Activated T-helper 2 cell treated with anti-CD3 and anti-CD28 coated beads, Interferon-gamma antibody, Interleukin-2, Interleukin-4, amounts not matched to agents 10 μg/mL and 5 μg/mL and 100 μg/mL, durations not matched to agents 14 hours and 24 hours and 36 hours (primary cell): ENCODE measurements at places on chromosomes 5 and 9.
A peak's percentile ranks its signal among the peaks of the same experiment; 100 is the strongest.

GRCh38 chr5:143016777-143017516 is 246.8 kb downstream of the ARHGAP26 start:
- H3K4me1 ChIP-seq = peaks cover 52% of the 10 kb centered on the region
- H3K27me3 ChIP-seq = no peaks in the 10 kb centered on the region
- H3K4me3 ChIP-seq = no peak overlapping the region

GRCh38 chr9:68804911-68805889 is 100.2 kb downstream of the PIP5K1B start:
- H3K36me3 ChIP-seq = peaks cover 17% of the 10 kb centered on the region
- H3K27ac ChIP-seq = no peak overlapping the region
- peaks cover 4% of the 10 kb centered on the region for H3K4me1 ChIP-seq
- no peaks in the 10 kb centered on the region for H3K27me3 ChIP-seq
- H3K4me3 ChIP-seq = no peak overlapping the region

GRCh38 chr5:66443462-66444130 is 152.6 kb upstream of the MAST4 start:
- no peak overlapping the region for H3K27ac ChIP-seq
- no peak for DNase-seq
- no peak overlapping the region for H3K4me3 ChIP-seq
- H3K27me3 ChIP-seq = peaks cover 3% of the 10 kb centered on the region
- no peaks in the 10 kb centered on the region for H3K36me3 ChIP-seq

DNA sequence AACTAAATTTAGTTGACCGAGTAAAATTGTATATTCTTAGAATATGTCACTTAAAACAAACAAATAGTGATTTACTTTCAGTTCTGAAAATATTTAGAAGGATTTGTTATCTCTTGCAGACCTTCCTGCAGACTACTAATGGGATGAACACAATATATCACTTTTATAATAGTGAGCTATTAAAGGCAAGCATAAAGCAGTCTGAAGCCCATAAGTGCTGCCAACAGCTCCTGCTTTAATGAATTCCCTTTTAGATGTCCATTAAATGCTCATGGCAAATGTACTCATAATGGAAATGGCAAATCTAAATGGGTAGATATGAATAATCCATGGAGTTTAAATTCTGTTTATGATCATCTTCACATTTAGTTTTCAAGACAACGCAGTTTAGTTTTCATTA is 170.2 kb downstream of the RANBP17 start:
- H3K27me3 ChIP-seq = no peaks in the 10 kb centered on the region
- H3K36me3 ChIP-seq = no peaks in the 10 kb centered on the region
- H3K4me3 ChIP-seq = no peak overlapping the region
- DNase-seq = no peak
- H3K4me1 ChIP-seq = no peaks in the 10 kb centered on the region
- no peak overlapping the region for H3K27ac ChIP-seq

DNA sequence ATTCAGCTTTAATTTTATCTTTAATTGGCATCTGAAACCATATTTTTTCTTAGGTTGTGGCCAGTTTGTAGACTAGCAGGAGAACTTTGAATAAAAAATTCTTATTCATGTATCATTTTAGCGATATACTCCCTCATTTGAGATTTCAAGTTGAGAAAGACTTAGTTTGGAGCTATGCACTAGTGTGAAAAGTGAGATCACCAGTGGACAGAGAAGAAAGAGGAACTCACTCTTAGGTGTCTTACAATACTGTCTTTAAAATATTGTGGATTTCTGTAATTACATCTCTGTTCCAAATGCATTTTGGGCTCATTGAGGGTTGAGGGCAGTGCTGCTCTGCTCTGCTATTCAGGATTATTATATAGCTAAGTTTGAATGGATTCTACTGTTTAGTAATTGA is 54.7 kb downstream of the NAA35 start:
- no peak for DNase-seq
- no peak overlapping the region for H3K4me3 ChIP-seq
- H3K36me3 ChIP-seq = peaks cover 67% of the 10 kb centered on the region
- H3K4me1 ChIP-seq = no peaks in the 10 kb centered on the region

DNA sequence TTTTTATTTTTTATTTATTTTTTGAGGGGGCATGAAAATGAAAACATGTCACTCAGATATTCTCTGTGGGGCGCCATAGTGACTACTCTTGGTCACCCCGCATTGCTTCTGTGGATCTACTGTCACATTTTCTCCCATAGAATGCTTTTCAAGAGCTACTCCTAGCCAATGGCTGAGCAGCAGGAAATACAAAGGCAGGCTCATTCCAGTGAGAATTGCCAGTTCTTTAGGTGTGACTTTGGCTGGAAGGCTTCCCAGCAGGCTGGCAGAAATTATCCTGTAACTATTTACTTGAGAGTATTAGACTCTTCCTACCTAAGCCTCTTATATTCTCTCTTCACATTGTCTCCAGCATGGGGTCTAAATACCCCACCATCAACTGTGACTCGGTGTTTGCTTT is 21.0 kb upstream of the PTPRD start:
- DNase-seq = no peak
- no peak overlapping the region for H3K4me3 ChIP-seq
- H3K4me1 ChIP-seq = no peaks in the 10 kb centered on the region

DNA sequence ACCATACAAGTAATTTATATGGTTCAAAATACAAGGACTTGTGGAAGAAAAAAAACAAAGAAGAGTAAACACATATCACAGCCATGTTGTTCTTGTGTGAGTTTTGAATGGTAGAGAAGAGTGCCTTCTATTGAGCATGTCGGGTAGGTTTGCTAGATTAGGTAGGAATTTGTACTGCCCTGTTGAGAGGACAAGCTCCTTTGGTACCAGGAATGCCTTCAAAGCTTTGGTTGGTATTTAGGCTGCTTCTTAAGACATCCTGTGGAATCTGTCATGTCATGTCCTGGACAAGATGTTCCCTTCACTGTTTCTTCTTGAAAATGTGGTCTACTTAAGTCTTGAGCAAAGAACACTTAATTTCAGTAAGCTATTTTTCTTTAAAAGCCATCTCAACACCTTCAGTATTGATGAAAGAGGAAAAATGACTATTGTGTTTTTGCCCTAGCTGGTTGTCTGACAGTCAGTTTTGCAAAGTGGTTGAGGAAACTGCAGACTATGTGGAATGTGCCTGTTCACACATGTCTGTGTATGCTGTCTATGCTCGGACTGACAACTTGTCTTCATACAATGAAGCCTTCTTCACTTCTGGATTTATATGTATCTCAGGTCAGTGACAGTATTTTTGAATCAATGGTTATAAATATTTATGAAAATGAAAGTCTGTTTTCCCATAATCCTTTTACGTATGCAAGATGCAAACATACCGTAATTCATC is 296.9 kb downstream of the ADGRV1 start:
- no peaks in the 10 kb centered on the region for H3K36me3 ChIP-seq
- no peak overlapping the region for H3K27ac ChIP-seq
- no peak overlapping the region for H3K4me3 ChIP-seq
- H3K4me1 ChIP-seq = no peaks in the 10 kb centered on the region
- no peak for DNase-seq

GRCh38 chr5:64930672-64931318 is 162.1 kb downstream of the CWC27 start:
- H3K4me3 ChIP-seq = no peak overlapping the region
- peaks cover 9% of the 10 kb centered on the region for H3K36me3 ChIP-seq
- DNase-seq = no peak
- no peaks in the 10 kb centered on the region for H3K27me3 ChIP-seq
- H3K4me1 ChIP-seq = peaks cover 3% of the 10 kb centered on the region

DNA sequence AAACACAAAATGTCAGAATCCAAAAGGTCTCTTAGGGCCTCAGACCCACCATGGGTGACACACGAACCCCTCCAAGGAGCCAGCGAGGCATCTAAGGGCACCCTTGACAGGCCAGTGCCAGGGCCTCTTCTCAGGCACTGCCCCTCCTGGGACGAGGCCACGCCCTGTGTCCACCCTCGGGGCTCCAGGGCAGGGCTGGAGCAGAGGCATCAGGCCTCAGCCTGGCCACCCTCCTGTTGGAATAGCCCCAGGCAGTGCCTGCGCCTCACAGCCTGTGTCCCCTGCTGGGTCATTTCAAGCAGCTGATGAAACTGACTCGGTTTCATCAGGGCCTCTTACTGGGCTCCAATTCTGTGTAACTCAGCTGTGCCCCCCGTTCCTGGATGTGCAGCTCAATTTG is 32.8 kb upstream of the SUSD3 start:
- peak overlapping the region; percentile 71 for H3K27ac ChIP-seq
- H3K36me3 ChIP-seq = peaks cover 69% of the 10 kb centered on the region
- no peaks in the 10 kb centered on the region for H3K27me3 ChIP-seq
- H3K4me1 ChIP-seq = peaks cover 34% of the 10 kb centered on the region

- H3K27ac ChIP-seq = no peak overlapping the region
- no peaks in the 10 kb centered on the region for H3K27me3 ChIP-seq
Observed at GRCh38 chr9:122239722-122240121, 11.0 kb upstream of the LHX6 start.

GRCh38 chr9:100933656-100934055 is 94.9 kb upstream of the PLPPR1 start:
- H3K4me1 ChIP-seq = no peaks in the 10 kb centered on the region
- no peak for DNase-seq
- no peaks in the 10 kb centered on the region for H3K27me3 ChIP-seq
- no peak overlapping the region for H3K27ac ChIP-seq

GRCh38 chr9:134358026-134358661 is 31.9 kb downstream of the RXRA start:
- H3K4me3 ChIP-seq = no peak overlapping the region
- no peaks in the 10 kb centered on the region for H3K36me3 ChIP-seq
- H3K27ac ChIP-seq = no peak overlapping the region

- no peaks in the 10 kb centered on the region for H3K27me3 ChIP-seq
- H3K27ac ChIP-seq = no peak overlapping the region
- H3K4me1 ChIP-seq = peaks cover 2% of the 10 kb centered on the region
- H3K36me3 ChIP-seq = no peaks in the 10 kb centered on the region
Observed at GRCh38 chr5:147733075-147733474, 49.5 kb downstream of the JAKMIP2 start.
